Stomach (tissue), 19 donors: ENCODE measurements at places on chromosomes 3 and 15.

GRCh38 chr15:48893311-48893710 is 15.4 kb downstream of the EID1 start:
- no peak overlapping the region for H3K4me3 ChIP-seq
- peaks cover 10% of the 10 kb centered on the region for H3K27me3 ChIP-seq
- no peaks in the 10 kb centered on the region for H3K4me1 ChIP-seq
- DNase-seq: no peak
- no peaks in the 10 kb centered on the region for H3K36me3 ChIP-seq
- H3K27ac ChIP-seq: no peak overlapping the region

DNA sequence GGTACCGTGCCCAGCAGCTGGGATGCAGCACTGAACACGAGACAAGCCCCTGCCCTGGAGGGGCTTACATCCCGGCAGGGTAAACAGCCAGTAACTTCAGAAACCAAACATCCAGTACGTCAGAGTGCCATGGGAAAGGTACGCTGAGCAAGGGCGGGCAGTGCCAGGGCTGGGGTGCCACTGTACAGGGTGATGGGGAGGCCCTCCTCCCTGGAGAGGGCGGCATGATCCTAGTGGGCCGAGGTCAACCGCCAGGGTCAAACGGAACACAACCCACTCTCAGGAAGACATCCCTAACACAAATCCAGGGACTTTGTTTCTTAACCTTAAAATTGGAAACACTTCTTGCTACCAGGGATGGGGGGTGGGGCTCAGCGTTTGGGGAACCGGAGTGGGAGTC is 16.0 kb upstream of the ANPEP start:
- H3K4me1 ChIP-seq: peaks cover 29% of the 10 kb centered on the region
- H3K4me3 ChIP-seq: no peak overlapping the region
- peaks cover 29% of the 10 kb centered on the region for H3K36me3 ChIP-seq
- H3K27ac ChIP-seq: no peak overlapping the region

DNA sequence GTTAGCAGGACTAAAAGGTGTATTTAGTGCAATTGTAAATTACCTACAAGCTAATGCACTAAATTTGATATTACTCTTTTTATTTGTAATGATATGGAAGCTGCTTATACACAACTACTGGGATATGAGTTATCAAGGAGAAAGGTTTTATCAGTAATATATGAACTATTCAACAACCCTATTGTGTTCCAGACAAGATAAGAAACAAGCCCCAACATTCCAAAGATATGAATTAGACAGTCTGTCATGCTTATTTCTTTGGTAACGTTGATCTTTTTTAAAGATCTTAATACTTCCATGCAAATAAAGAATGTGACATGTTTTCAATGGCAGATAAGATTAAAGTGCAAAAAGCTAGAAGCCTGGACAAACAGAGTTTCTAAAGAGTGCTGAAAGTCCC is 314.0 kb upstream of the THBS1 start:
- no peaks in the 10 kb centered on the region for H3K4me1 ChIP-seq
- H3K27ac ChIP-seq: no peak overlapping the region
- H3K4me3 ChIP-seq: no peak overlapping the region
- no peak for DNase-seq

- H3K4me3 ChIP-seq: no peak overlapping the region
- H3K27ac ChIP-seq: no peak overlapping the region
- no peaks in the 10 kb centered on the region for H3K27me3 ChIP-seq
- no peak for DNase-seq
Measured at GRCh38 chr15:42141795-42142667, 14.4 kb downstream of the PLA2G4F start.
